ENCODE measurements at places on chromosomes 7 and 10. TPM values are rescaled to one million over a fixed set of nuclear protein-coding genes. Genes with fewer than 3 reads are reported as not detected.

HOXA11 gene
- not detected for total RNA-seq

CNPY1 gene
- 0.16 TPM for total RNA-seq

ELMO1 gene
- total RNA-seq, result 78.9 TPM

RARRES2 gene
- total RNA-seq, result 6.2 TPM

CPED1 gene
- total RNA-seq, result 3.9 TPM

LRRN3 gene
- total RNA-seq, result 187 TPM

CADPS2 gene
- total RNA-seq, result 20.9 TPM

PSMA2 gene
- total RNA-seq, result 51.2 TPM

SFRP4 gene
- total RNA-seq, result 1.1 TPM

LFNG gene
- 8.7 TPM for total RNA-seq

CLEC5A gene
- not detected for total RNA-seq

AGR2 gene
- 1.7 TPM for total RNA-seq

FFAR4 gene
- total RNA-seq, result not detected

SORCS3 gene
- total RNA-seq, result 23.7 TPM

IDI2 gene
- not detected for total RNA-seq

PPP1R17 gene
- 2.7 TPM for total RNA-seq

PNLIP gene
- not detected for total RNA-seq

PIP gene
- not detected for total RNA-seq

ITGA8 gene
- 2.8 TPM for total RNA-seq

PILRA gene
- 1.1 TPM for total RNA-seq

ACSM6 gene
- total RNA-seq, result not detected

HABP2 gene
- 0.31 TPM for total RNA-seq

SPDYE11 gene
- total RNA-seq, result not detected

ZNF655 gene
- total RNA-seq, result 79.1 TPM

CACNB2 gene
- 25.7 TPM for total RNA-seq
